ENCODE measurements at places on chromosomes 16 and 17. TPM values are rescaled to one million over a fixed set of nuclear protein-coding genes. Genes with fewer than 3 reads are reported as not detected.

TRIM65 gene
- total RNA-seq, result 11.4 TPM

KRT32 gene
- total RNA-seq, result not detected

ETV4 gene
- total RNA-seq, result 0.37 TPM

PFN1 gene
- 193 TPM for total RNA-seq

MFAP4 gene
- 34.8 TPM for total RNA-seq

CES5A gene
- total RNA-seq, result not detected

DNA sequence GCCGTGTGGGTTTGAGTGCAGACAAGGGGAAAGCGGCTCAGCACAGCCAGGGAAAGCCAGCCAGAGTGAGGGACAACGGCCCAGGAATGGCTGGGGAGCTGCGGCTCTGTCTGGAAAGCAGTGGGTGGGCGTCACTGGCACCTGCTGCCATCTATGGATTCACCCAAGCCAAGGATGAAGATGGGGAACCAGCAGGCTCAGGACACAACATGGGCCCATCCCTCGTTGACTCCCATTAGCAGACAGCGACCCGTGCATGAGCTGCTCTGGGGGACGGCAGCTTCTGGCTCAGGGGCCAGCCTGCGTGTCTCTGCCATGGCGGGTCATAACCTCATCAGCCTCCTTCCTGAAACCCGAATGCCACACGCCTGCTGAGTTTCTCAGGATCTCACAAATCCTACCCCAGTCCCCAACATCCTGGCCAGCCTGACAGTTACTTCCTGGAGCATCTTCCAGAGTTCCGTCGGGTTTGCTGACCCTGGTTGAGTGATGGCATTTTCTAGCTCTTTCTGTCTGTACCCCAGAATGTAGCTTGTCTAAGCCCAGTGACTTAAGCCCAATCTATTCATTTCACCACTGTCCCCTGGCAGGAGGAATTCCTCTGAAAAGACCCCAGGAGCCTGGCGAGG is 50.7 kb downstream of the SLC7A5 start:
- DNase-seq, result no peak

DNA sequence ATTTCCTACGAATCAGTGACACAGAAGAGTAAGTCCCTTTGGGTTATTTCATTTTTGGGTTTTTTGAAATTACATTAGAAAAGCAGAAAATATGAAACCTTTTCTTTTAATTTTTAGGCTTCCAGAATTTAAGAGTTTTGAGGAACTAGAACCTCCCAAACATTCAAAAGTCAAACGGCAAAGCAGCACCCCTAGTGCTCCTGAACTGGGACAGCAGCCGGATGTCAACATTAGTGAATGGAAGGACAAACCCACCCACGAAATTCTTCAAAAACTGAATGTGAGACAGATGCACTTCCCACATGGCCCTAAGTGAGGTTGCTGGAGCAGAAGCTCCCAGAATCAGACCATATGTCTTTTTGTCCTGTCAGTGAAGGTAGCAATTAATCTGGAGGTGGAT is 199.4 kb downstream of the PHKB start:
- no peak for DNase-seq

- DNase-seq, result no peak
These were observed 309 bp downstream of the DNAH2 start for GRCh38 chr17:7717756-7718350.

- DNase-seq, result peak; percentile 23
These were observed 354.8 kb downstream of the SEC14L1 start for GRCh38 chr17:77495575-77495974.

DNA sequence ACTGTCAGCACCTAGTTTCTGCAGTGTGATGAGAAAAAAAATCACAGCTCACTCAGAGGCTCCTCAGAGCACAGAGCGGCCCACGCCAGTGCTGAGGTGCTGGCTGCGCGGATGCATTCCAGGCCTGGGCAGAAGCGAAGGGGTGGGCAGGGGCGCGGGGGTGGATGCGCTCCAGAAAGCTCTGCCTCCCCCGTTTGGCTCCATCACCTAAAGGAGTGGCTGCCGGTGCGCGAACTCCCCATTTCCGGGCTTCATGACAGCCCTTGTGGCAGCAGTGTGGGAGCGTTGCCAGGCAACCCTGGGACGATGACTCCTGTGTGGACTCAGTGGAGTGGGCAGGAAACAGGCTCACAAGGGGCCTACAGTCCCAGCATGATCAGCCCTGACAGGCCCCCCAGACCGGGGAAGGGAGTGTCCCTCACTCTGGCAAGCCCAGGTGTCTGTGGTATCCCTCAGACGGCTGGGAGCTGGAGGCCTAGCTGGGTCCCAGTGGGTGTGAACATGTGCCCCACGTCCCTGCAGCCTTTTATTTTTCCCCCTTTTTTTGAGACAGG is 32.8 kb upstream of the NUDT16L1 start:
- DNase-seq, result peak; percentile 73

GRCh38 chr17:29563816-29564215 is 3.0 kb downstream of the ABHD15 start:
- no peak for DNase-seq

GRCh38 chr17:43772877-43773648 is 5.7 kb downstream of the DUSP3 start:
- no peak for DNase-seq

GRCh38 chr16:15041271-15042004 is 14.4 kb downstream of the NTAN1 start:
- peak; percentile 89 for DNase-seq

DNA sequence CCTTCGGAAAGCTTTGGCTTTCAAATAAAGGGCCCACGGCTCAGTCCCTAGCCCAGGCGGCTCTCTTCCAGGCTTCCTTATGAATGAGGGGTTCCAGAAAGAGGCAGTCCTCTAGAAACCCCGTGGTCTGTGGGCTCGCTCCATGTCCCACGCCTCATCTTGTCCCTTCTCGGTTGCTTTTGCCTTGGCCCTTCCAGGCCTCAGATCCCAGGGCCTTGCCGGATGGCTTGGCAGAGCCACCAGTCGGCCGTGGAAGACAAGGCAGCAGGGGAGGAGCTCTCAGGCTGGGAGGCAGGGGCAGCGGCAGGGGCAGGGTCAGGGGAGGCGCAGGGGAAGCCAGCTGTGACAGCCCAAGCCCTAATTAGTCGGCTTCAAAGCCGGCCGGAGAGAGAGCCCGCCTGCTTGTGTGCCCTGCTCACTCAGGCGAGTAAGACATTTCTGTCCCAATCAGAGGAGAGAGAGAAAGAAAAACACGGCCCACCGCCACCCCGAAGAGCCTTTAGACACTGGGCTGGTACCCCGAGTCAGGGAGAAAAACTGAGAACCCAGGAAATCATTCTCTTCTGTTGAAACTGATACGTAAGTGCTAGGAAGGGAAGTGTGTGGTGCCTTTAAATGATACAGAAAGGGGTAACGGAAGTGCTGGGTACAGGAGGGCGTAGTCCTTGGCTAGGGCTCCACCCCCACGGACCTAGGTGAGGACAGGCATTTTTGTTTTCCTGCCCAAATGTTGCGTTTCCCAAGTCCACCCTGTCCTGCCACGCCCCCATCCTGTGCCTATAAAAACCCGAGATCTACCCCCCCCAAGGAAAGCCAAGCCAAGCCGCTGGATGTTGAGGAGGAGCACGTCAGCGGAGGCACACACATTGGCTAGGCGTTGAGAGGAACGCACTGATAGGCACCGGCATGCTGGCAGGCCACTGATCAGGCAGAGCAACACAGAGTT is 27.8 kb upstream of the MEIOC start:
- peak; percentile 54 for DNase-seq

DNA sequence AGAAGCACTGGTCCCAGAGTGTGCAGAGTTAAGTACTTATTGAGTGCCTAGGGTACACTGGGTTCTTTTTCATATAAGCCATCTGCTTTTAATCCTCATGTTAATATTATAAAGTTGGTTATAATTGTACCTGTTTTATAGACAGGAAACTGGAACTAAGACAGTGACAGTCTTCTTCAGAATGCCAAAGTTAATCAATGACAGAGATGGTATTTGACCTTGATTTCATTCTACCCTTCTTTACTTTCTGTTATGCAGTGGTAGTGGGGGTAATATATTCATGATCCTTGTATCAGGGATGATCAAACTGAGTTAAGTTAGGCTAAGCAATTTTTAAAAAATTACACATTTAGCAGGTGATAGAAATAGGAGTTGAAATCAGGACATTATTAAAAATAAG is 108.6 kb upstream of the GOT2 start:
- DNase-seq, result no peak

GRCh38 chr17:68036304-68037147 is 991 bp downstream of the KPNA2 start:
- no peak for DNase-seq

DNA sequence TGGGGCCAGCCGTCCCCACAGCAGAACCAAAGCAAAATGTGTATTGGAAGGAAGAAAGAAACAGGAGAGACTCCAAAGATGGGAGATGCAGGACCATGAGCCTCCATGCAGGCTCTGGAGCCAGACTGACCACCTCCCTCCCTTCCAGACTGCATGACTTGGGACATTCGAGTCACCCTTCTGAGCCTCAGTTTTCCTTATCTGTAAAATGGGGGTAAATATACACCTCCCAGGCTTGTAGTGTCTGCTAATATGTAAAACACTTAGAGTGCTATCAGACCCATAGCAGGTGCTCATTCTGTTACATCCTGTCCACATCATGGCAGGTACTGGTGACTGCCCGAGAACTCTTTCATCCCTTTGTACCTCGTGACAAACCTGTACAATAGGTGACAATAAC is 370.8 kb downstream of the SNX29 start:
- no peak for DNase-seq

- DNase-seq, result no peak
These were observed 937.8 kb downstream of the KCNJ2 start for GRCh38 chr17:71107136-71107535.

DNA sequence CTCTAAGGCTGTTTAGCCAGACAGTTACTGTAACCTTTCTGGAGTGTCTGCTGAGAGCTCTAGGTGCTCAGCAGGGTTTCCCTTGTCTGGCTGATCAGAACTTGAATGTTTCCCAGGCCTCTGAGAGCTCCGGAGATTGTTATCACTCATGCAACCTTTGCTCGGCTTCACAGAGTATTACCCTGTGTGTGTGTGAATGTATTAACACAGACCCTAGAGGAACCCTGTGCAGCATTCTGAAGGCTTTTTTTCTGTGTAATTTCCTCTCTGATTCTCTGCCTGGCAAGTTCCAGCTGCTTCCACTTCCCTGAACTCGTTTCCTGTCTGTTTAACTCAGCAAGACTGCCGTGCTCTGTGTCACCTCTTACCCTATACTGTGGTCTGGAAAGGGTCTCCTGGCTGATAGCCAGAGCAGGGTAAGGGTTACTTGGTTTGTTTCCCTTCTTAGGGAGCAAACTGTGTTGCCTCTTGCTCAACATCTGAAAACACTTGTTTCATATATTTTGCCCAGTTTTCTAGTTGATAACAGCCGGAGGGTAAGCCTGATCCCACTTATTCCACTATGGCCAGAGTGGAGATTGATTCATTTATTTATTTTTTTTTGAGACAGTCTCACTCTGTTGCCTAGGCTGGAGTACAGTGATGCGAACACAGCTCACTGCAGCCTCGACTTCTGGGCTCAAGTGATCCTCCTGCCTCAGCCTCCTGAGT is 21.7 kb downstream of the PRMT7 start:
- DNase-seq, result no peak

- DNase-seq, result peak; percentile 89
These were observed 7.6 kb upstream of the PHKG2 start for GRCh38 chr16:30740364-30741251.

GRCh38 chr17:82690786-82691489 is 7.6 kb downstream of the RAB40B start:
- DNase-seq, result no peak

- DNase-seq, result no peak
These were observed 7.7 kb upstream of the AKTIP start for GRCh38 chr16:53510704-53511070.

DNA sequence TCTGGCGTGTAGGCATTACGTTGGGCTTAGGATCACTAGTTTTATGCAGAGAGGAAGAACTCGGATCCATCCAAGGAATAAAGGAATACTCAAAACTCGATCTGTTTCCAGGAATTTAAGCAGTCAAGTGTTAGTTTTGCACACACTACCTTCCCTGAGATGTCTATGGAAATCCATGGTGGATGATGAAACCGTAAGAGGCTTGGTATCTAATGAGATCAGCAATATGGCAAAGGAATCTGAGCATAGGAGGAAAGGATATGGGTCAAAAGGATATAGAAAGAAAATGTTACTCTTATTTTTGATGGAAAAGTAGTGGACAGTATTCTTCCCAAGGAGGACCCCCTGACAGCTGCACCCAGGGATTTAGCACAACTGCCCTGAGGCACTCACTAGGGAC is 59.6 kb downstream of the SMG6 start:
- DNase-seq, result no peak

DNA sequence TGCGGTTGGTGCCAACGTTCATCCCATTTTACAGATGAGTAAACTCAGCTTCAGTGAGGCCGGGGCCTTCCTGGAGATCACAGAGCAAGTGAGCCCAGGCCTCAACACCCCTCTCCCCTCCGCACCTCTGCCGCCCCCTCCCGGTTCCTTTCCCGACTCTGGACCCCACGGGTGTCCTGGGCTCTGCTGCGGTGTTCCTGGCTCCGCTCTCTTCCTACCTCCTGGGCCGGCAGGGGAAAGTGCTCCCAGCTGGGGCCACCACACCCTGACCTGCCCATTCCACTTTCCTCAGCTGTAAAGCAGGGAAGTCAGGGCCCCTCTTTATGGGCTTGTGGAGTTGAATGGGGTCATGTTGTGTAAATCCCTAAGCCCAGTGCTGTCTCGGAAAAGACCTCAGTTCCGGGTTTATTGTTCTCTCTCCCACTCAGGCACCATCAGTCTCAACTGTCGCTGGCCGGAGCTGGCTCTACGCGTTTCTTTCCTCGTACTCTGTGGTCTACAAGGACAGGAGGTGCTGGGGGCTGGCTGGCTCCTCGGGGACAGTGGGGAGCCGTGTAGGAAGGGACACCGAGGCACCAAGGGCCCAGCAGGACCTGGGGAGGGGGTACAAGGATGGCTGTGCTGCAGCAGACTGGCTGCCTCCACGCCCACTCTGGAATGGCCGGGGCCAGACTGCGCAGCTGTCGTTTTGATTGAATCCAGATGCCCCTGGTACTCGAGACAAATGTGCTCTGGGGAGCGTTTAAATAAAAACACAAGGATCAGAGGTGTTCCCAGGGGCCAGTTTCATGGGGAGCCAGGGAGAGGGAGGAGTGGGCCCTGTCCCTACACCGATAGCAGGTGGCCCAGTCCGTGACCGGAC is 21.7 kb upstream of the ACSF3 start:
- DNase-seq, result peak; percentile 51

DNA sequence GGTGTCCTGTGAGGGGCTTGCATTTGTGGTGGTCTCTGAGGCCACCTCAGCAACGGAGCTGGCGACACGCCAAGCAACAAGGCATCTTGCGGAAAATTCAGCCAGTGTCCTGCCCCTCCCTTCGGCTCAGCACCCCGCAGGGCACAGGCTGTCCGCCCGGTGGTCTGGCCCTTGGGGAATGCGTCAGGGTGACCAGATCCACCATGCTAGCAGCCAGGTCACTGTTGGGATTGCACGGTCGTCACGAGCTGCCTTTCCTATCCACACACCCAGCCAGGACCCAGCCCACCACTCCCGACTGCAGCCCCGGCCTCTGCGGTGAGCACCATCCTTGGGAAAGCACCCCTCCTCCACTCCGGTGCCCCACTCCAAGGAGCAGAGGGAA is 221.2 kb downstream of the NTN1 start:
- peak; percentile 57 for DNase-seq

DNA sequence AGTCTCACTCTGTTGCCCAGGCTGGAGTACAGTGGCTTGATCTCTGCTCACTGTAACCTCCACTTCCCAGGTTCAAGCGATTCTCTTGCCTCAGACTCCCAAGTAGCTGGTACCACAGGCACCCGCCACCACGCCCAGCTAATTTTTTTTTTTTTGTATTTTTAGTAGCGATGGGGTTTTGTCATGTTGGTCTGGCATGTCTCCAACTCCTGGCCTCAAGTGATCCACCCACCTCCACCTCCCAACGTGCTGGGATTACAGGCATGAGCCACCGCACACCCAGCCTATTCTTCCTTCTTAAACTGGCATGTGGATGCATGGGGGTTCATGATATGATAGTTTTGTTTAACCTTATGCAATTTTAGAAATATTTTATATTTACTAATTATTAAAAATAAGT is 39.4 kb upstream of the VWA3A start:
- DNase-seq, result no peak
